ENCODE measurements at places on chromosomes 5 and 9.

DNA sequence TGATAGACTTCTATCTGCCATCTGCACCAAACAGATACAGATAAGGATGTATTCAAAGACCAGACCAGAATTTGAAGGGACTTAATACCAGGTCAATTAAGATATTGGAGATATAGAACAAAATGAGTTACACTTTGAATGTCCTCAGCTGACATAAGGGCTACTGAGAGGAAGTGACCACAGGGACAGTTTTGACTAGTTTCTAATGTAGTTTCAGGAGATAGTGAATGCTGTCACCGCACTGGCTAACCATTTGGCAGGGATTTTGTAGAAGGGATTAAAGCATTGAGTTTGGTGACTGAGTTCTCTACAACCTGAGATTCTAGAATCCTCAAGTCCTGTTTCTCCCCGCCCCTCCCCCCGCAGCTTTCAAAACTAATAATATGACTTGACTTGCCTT is 22.7 kb downstream of the CCNH start:
- no peak for DNase-seq

GRCh38 chr9:98235126-98235525 is 20.3 kb downstream of the TBC1D2 start:
- DNase-seq, result no peak

GRCh38 chr5:147404706-147405105 is 105.2 kb downstream of the DPYSL3 start:
- DNase-seq, result no peak

DNA sequence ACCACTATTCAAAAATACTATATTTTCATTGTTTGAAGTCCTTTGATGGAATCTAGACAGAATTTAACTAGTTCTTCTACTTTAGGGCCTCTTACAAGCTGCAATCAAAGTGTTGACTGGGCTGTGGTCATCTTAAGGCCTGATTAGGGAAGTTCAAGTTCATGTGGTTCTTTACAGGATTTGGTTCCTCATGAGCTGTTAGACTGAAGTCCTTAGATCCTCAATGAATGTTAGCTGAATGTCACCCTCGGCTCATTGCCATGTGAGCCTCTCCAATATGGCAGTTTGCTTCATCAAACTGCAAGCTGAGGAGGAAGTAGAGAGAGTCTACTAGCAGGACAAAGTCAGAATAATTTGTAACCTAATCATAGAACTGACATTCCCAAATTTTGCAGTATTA is 135.1 kb downstream of the CSNK1G3 start:
- DNase-seq, result no peak

- DNase-seq, result no peak
Measured at GRCh38 chr9:72415163-72415562, 50.2 kb upstream of the ZFAND5 start.

DNA sequence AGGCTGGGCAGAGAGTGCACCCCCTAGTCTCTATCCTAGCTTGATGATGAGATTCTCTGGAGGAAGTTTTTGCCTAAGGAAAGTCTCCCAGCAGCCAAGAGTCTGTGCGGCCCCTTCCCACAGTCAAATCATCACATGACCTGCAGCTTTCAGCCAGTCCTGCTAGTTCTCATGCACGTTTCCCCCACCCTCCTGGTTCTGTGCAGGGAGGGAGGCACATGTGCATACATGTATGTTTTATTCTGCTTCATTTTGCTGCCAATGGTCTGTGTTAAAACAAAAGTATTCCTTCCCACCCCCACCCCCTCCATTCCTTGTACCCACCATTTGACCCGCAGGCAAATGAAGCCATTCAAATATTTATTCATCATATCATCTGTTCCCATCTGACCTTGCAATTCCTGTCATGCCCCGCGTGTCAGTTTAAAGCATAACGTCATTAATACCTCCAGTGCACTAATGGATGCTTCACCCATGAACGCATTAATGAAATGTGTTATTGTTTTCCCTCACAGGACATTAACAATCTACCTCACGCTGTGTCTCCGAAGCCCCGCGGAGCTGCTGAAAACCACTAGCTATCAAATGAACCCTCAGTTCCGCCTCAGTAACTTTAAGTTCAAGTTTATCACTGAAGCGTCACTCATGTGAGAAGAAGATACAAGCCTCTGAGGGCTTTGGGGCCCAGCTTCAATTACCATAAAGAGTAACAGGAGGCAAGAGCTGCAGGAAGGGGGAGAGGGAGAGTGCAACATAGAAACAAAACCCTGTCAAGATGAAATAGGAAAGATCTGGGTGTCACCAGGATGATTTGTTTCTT is 139.6 kb downstream of the RASEF start:
- DNase-seq, result no peak

- no peak for DNase-seq
Measured at GRCh38 chr5:54772684-54773083, 212.7 kb downstream of the ESM1 start.

DNA sequence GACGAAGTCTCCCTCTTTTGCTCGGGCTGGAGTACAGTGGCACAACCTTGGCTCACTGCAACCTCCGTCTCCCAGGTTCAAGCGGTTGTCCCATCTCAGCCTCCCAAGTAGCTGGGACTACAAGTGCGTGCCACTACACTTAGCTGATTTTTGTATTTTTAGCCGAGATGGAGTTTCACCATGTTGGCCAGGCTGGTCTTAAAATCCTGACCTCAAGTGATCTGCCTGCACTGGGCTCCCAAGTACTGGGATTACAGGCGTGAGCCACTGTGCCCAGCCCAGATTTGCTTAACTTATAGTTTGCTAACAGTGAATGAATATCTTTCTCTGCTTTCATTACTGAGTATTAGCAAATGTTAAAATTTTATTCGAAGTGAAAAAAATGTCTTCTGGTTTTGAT is 84.3 kb downstream of the VPS13A start:
- no peak for DNase-seq

GRCh38 chr5:53019320-53019719 is 30.2 kb downstream of the ITGA2 start:
- no peak for DNase-seq

DNA sequence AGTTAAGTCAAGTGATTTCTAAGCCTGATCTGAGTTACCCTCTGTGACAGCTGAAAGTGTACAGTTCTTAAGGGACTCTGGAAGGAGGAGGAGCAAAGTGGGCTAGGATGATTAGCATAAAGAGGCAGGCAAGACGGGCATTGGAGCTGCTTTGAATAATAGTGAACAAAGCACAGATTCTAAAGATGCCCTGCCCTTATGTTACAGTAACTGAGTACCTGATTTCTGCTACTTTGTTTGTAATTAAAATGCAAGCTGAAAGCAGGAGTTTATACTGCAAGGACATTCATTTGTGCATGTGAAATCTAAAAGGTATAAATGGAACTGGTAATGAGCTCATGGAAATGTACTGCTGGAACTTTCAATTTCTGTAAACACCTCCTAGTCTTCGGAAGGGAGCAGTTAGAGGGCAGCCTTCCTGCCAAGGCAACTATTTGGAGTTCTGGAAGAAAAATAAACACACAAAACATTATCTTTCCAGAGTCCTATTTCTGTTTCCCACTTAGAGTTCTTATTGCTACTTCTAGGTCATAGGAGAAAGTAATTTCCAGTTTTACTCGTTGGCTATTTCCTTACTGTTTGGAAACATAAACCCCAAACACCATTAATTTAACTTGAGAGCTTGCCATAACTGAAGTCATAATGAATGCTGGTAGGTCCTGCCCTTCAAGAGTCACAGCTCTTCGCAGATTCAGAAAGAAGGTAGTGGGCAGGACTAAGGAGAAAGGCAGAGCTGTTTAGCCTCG is at the start of gene RANBP3L:
Gene RANBP3L (minus strand): TSS at position 45 of the 746 bp plus-strand sequence. CDS start 486 bp downstream, outside the sequence.
- DNase-seq, result no peak

DNA sequence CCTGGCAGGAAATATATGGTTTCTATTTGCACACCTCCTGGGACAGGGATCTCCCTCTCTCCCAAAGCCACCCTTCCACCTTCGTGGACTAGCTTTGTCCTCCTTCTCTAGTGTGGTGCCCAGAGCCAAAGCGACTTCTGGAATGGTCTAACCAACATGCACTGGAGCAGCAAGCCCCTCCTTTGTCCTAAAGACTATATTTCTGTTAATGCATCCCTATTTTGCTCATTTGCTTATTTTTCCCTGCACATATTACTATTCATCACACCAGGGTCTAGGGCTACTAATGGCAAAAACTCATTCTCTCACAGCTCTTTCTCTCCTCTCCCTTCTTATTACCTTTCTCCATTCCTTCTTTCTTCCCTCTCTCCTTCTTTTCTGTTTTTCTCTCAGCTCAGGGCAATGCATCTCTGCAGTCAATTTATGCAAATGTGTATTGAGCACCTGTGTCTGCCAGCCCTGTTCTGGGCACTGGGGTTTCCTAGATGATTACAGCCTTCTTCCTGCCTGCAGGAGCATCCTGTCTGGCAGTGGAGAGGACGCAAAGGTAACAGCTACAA is 2.8 kb upstream of the NEURL1B start:
- no peak for DNase-seq

GRCh38 chr5:170584450-170585058 is 80.7 kb downstream of the KCNIP1 start:
- no peak for DNase-seq

DNA sequence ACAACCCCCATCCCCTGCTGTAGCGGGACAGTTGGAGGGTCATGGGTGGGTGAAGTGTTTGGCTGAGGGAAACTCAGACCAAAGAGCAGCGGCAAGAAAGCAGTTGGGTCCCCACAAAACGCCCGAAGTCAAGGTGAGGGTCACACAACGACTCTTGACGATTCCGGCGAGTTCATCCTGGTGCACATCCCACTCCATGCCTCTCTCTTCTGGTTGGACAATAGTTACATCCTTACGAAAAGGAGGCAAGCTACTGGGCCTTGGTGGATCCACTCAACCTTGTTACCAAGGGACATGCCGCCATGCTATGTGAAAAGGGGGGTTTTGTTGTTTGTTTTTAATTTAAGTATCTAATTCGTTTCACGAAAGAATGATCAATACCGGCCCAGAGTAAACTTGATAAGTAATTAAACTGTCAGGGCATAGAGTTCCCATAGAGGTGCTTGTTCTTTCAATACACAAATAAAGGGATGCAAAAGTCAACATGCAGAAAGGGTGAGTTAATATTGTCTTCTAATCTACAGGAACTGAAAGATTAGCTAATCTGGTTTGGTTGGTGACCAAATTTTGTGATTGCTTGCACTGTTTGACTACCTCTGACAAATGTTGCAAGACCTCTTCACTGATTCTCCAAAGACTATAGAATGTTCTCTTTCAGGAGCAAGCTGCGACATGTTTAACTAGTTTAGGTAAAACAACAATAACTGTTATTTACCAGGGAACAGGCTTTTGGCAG is 732 bp upstream of the SMIM15 start:
- peak; percentile 17 for DNase-seq

DNA sequence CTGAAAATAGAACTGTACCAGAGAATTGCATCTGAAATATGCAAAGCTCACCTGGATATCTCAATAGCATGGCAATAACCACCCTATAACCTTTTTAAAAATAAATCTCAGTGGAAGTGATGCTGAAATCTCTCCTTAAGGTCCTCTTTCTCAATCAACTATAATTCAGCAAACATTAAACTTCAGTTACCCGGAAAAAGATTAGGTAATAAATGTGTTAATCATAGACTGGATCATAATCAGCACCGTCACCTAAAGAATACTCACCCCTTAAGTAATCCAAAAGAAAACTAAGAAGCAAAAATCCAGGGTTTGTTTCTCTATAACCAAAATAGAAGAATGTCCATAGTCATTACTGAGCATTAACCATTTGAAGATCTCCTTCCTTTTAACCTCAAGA is 44.3 kb upstream of the DENND4C start:
- no peak for DNase-seq

DNA sequence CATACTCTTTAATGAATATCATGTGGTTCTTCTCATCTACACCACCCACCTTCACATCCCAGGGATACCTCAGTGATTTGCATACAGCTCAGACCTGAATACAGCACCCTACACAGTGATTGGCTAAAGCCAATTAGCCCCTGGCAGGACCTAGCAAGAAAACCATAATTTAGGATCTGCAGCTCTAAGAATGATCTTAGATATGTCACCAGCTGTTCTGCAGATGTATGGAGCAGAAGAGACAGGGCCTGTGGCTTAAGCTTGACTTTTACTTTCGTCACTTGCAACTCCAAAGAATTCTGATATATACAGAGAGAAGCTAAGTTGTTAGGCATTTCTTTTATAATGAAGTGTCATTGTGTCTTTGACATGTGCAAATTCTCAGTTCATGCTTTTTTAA is 483.2 kb upstream of the C9orf72 start:
- no peak for DNase-seq

- DNase-seq, result no peak
Measured at GRCh38 chr5:1878050-1878849, 4.5 kb downstream of the IRX4 start.

DNA sequence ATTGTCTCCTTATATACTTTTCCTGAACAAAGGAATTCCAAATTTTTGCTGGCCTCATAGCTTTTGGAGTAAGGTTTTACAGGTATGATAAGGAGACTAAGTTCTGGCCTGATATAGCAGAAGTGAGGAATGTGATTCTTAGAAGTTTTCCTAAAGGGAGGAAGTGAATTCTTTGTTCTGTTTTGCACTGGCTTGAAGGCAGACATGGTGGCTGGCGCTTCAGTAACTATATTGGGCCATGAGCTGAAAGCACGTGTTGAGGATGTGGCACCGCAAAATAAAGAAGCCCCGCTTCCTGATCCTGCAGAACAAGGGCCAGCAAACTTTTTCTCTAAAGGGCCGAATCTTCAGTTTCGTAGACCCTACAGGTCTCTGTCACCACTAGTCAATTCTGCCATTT is 224.2 kb downstream of the SNX18 start:
- no peak for DNase-seq

DNA sequence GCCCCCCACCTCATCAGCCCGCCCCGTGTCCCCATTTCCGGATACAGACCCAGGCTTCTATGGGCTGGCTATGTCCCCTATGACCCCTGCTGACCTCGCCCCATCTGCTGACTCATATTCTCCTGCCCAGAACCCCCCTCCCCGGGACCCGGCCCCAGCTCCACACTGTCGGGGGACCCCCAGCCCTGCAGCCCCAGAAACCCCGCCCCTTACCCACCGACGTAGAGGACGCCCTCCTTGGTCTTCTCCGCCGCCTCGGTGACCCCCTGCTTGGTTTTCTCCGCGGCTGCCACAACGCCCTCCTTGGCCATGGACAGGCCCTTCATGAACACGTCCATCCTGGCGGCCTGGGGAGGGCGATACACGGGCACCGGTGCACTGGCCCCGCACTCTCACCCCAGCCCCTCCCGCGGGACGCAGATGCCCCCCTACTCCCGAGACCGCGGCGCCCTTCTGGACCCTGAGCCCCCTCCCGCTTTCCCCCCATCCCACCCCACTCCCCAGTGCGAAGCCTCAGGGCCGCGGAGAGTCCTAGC is 949 bp downstream of the SNCB start:
- no peak for DNase-seq

DNA sequence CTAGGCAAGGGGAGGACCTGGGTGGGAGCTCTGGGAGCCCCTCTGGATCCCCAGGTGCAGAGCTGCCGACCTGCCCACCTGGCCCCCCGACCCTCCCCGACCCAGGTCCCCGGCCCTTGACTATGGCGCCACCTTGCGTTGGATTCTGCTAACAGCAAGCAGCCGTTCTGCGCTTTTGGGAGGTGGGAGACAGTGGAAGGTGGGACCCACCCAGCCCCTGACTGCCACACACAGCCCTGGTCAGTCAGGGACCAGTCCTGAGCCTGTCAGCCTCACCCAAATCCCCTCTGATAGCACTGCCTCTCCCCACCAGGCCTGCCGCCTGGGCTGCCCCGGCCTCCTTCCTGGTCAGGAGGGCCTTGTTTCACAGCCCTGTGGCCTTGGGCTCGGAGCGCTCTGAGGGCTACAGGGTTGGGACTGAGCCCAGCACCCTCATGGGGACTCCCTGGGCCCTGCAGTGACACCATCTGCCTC is 77.9 kb downstream of the HMCN2 start:
- DNase-seq, result peak; percentile 66

GRCh38 chr5:108503986-108504385 is 122.1 kb upstream of the FBXL17 start:
- no peak for DNase-seq

- no peak for DNase-seq
Measured at GRCh38 chr9:114743446-114743845, 61.5 kb upstream of the TEX48 start.
